T follicular helper cell (primary cell): ENCODE measurements at places on chromosomes 1 and 21.
A peak's percentile ranks its signal among the peaks of the same experiment; 100 is the strongest.

GRCh38 chr1:162138112-162138511 is 68.6 kb downstream of the NOS1AP start:
- DNase-seq, result no peak

- no peak for DNase-seq
Observed at GRCh38 chr1:207838156-207839082, 72.5 kb downstream of the CD34 start.

DNA sequence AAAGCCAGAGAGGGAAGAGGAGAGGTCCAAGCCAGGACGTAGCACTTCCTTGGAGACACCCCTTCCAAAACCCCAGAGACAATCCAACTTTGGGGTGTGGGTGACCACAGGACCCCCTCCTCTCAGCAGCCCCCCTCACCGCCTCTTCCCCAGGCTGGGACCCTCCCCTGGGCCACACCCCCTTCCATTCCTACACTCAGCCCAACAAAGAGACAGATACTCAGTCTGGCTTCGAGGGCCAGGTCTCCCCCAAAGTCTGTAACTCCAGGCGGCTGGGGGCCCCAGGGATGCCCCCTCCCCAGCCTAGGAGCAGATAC is 1.4 kb downstream of the MEX3A start:
- no peak for DNase-seq

DNA sequence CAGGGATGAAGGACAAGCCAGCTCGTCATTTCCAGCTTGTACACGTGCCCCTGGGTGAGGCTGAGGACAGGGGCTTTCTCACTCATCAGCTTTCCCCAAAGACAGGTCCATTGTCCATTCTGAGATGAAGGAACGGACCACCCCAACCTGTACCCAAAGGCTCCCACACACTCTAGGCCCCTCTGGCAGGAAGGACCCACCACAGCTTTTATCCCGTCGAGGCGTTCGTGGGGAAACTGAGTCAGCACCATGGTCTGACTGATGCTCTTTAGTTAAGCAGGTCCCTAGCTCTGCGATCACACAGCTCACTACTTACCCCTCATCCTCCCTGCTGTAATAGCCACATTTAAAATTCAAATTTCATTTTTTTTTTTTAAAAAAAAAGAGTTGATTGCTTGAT is 117.3 kb downstream of the AJAP1 start:
- DNase-seq, result no peak

DNA sequence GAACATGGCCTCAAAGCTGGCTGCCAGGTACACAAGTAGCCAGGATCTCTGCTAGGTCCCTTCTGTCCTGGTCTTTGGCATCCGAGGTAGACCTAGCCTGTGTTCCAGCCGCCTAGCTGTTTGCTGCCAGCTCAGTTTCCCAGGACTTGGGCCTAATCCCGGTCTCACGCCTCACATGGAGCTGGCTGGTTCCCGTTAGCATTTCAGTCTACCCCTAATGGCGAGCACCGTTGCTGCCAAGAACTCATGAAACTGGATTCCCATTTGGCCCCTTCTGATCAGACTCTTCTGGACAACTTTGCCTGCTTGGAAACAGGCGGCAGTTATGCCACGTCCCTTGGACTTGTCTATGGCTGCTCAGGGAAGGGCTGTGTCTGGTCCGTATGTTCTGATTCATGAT is 26.2 kb upstream of the HHAT start:
- no peak for DNase-seq

GRCh38 chr1:231603598-231604275 is 22.9 kb upstream of the DISC1 start:
- DNase-seq, result no peak

DNA sequence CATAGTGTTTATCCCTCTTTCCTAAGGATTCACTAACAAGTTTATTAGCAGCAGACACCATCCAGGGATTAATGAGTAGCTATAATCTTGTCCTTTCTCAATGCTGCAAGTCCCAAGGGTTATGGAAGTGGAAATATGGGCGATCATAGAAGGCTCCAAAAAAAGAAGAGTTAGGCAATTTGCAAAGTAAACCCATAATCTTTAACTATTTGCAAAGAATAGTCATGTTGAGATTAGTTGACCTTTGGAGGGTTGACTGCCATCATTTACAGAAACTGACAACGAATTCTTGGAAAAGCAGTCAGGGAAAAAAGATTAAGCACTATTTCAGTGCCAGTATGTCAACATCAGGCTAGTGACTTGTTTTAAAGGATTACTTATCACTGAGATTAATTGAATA is 169.9 kb downstream of the KCNT2 start:
- DNase-seq, result no peak

DNA sequence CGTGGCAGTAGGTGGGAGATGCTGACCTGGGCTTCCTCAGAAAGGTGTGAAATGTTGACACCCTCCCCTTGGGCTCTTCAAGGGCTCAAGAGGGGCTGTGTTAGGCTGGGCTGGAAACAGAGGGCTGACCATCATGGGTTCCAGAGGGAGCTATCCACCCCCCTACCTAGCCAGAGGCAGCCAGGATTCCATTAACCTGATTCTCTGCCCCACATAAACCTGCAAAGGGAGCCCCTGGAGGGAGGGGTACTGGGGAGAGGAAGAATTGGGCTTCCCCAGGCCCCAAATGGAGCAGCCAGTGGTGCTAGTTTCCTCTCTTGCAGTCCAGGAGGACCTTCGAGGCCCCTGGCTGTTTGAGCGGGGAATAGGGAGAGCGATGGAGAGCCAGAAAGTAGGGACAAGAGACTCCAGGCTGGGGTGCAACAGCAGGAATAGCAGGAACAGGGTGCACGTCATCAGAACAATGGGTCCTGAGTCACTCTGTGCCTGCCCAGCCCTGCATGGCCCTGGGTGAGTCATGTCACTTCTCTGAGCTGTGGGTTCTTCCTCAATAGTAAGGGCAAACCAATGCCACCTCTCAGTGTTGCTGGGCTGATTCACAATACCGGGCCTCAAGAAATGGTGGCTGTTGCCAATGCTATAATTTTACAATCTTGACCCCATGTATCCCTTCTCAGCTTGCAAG is 121.2 kb downstream of the EPHB2 start:
- no peak for DNase-seq

GRCh38 chr21:34126691-34127090 is 53.3 kb downstream of the MRPS6 start:
- no peak for DNase-seq

- no peak for DNase-seq
Observed at GRCh38 chr1:2983319-2983705, 38.0 kb upstream of the ACTRT2 start.

DNA sequence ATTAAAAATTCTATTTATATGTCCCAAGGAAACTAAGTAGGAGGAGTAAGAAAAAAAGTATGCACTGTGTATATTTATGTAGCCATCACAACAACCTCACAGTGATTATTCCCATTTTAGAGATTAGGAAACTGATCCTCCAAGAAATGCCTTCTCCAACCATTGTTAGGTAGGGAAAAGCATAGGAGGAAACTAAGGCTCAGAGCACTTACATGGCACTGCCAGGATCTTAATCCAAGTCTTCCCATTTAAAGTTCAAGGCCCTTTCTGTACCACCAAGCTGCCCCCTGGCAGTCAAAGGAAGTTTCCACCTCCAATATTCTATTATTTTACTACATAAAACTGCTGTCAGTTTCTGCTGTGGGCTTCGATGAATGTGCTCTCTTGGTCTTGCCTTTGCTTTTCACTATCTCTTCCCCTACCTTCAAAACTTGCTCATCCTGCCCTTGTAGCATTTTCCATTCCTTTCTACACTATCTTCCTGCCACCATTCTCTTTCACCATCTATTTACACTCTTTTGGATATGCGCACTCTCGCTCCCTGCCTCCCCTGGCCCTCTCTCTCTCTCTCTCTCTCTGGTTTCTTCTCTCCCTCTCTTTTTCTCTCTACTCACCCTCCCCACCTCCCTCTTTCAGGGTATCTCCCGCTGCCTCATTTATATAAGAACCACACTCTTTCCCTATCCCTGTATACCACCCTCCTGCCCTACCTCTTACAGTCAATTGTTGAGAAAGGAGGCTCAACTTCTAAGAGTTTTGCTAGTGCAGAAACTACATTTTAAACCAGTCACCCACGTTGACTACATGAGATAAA is 34.0 kb downstream of the PUM1 start:
- DNase-seq, result no peak

- no peak for DNase-seq
Observed at GRCh38 chr1:41222496-41222895, 19.6 kb downstream of the SCMH1 start.

- DNase-seq, result no peak
Observed at GRCh38 chr21:32334980-32335531, 36.4 kb downstream of the MRAP start.

GRCh38 chr1:37481289-37482003 is 7.1 kb downstream of the ZC3H12A start:
- no peak for DNase-seq

DNA sequence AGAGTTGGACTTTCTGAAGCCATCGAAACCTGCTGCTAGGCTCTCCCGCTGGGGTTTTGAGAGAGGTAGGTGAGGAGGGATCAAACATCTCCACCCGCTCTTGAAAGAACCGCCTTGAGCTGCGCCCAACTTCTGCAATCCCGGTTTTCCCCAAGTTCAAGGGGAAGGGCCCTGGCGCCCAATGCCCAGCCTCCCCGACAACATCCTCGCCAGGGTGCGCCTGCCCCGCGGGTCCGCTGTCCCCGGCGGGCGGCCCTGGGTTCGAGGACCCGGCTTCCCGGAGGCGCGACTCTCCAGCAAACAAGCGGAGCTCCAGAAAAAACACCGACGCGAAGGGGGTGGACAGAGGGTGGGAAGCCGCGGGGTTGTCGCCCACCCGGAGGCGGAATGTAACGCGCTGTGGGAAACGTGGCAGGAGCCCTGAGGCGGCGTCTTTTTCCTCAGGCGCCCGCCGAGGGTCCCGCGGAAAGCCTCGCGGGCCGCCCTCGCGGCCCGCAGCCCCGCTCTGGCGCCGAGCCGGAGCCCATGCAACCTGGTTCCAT is 607 bp downstream of the BTG3 start:
- peak; percentile 6 for DNase-seq

DNA sequence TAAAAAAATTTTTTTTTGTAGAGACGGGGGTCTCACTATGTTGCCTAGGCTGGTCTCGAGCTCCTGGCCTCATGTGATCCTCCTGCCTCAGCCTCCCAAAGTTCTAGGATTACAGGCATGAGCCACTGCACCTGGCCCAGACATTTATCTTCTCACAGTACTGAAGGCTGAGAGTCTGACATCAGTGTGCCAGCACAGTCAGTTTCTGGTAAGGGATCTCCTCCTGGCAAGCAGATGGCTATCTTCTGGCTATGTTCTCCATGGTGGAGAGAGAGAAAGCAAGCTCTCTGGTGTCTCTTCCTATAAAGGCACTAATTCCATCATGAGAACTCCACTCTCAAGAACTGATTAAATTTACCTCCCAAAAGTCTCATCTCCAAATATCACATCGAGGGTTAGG is 57.8 kb upstream of the C1orf185 start:
- no peak for DNase-seq

GRCh38 chr21:45882645-45883044 is 98.9 kb upstream of the COL6A1 start:
- no peak for DNase-seq

DNA sequence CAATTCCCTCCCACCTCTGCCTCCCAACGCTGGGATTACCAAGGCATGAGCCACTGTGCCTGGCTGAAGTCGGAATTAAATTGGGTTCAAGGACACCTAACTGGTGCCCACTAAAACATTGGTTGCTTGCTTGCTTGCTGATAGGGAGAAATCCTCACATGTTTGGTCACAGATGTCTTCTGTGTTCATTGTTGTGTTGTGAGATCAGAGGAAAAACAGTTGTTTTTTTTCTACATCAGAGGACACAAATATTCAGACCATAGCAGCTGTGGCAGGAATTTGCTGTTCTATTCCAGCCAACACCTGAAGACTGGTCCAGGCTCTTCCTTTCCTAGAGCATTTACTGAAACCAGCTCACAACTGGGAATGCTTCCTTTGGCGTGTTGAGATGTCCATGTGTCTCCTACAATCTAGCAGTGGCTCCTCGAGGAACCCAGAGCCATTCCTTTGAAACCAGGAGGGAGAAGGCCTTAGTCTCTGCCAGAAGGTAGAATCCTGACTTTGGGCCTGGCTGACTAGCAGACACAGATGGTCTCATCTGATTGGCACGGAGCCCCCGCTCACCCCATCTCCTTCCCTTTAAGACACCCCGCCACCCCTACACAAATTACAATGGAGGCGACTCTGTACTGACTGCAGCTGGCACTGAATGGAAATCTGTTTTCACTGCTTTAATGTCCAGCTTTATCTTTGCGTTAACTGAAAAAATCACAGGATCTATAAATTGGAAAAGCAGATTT is 24.3 kb upstream of the TRIM17 start:
- no peak for DNase-seq

DNA sequence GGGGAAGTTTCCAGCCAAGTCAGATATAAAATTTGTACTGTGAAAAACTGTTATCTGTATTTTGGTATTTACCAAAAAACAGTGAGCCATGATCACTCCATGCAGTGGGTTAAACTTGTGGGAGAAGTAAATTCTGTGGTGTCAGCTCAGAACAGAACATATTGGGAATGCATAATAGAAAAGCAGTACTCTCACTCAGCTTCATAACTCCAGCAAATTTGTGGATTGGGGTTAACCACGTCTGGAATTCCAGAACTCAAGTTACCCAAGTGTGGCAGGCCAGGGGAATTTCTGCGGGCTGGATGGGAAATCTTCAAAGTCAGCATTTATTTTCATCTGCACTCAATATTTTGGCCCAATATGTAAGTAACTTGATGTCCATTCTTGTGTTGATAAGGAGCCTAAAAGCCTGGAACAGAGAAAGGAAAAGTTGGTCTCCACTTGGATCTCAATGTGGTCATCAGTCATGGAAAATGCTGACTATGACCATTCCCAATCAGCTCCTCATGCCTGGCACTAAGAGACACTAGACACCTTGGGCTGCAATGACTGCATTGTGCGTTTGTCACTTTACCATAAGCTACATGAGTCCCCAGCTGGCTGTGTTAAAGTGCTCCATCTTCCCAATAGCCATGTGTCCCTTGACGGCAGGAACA is 39.1 kb upstream of the ENAH start:
- DNase-seq, result no peak

DNA sequence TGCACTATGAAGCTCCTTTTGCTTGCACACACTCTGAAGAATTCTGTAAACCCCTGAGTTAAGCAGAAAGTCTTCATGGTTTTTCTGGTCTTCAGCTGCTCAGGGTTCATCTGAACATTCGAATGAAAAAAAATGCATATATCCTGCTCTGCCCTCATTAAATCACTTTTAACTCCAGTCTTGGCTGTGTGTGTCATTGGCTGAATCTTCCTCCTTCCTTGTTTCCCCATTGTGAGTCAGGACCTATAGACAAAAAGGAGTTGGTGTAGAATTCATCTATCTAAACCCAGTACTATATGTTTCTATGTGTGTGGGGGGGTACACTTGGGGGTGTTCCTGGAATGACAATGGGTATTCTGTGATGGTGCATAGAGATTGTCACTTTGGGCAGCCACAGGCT is 6.6 kb upstream of the SPRR1B start:
- DNase-seq, result no peak
